ENCODE measurements at places on chromosomes 6 and 20.
A peak's percentile ranks its signal among the peaks of the same experiment; 100 is the strongest.

DNA sequence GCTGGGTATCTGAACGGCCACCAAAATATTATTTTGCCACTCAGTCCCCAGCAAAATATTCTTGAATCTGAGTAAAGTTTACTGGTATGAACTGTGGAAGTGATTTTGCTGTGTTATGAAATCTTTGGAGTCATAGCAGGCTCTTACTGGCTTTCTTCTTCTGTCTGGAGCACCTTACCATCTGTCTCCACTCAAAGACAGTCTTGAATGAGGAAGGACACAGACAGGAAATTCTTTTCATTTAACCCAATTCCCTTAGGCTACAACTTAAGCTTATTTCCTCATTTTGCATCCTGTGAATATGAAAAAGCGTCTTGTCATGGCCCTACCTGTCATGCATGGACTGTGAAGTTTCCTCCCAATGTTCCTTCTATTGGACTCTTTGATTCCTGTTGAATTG, 24.7 kb downstream of the FNDC1 start:
- no peak for DNase-seq

- DNase-seq = no peak
Observed at GRCh38 chr6:74749211-74750147, 456.4 kb downstream of the COL12A1 start.

GRCh38 chr6:18684343-18684742, 297.2 kb downstream of the RNF144B start:
- no peak for DNase-seq

DNA sequence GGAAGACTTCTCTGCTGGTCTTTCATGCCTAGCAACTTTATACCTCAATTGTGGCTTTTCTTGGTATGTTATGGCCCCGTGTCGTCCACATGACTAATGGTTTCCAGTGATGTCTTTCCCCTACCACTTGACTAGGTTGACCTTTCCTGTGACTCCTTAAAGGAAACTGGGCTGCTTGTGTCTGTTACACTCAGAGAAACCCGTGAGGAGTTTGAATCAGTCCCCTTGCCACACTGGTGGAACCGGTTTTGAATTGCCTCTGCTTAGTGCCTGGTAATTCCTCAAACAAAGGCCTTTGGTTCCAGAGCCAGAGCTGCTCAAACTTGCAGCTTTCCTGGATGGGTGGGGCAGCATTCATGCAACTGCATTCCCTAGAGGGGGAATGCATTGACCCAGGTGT, 21.9 kb downstream of the ECT2L start:
- DNase-seq = peak; percentile 18

DNA sequence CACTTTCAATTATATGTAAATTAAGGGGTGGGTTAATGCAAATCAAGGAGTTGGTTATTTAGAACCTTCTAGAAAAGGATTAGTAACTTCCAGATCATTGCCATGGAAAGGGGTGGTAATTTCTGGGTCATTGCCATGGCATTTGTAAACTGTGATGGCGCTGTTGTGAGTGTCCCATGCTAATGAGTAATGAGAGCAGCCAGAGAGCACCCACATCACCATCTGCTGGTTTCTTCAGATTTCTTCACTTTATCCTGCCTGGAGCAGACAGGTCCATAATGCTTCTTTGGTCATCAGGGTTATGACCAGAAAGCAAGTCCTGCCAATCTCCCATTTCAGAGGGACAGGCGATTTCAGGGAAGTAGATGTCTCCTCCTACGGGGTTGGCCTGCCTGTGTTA, 311.3 kb upstream of the CNR1 start:
- no peak for DNase-seq

DNA sequence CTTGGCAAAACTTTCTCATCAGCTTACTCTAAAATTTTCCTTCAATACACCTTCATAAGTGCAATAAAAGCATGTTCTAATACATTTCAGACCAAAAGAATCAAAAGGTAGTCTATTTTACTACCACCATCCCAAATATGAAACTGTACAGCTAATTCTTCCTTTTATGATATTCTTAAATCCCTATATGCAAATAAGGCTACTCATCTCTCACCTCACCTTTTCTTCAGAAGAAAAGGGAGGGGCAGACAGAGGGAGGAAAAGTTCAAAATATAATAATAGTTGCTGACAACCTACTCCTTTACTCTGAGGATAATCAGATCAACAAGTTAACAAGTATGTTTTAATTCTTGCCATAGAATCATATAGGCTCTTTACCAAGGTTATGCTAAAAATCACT, 7.4 kb downstream of the C6orf120 start:
- DNase-seq = no peak

- DNase-seq = no peak
Observed at GRCh38 chr6:149924933-149925252, 2.0 kb upstream of the RAET1G start.

- DNase-seq = no peak
Observed at GRCh38 chr6:22880686-22881433, 311.5 kb downstream of the HDGFL1 start.

DNA sequence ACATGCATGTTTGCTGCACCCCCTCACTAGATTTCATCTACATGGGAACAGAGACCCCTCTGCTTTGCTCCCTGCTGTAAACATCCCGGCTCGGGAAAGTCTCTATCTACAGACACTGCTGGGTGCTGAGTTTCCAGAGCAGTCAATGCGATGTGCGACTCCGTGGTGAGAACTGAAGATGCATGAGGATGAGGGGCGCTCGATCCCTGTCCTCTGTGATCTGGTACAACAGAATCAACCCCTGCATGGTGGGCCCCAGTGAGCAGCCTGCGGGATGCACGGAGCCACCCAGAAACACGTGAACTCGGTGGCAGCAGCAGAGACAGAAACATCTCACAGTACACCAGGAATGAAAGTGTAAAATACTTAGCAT, 83.1 kb downstream of the THBS2 start:
- DNase-seq = no peak

DNA sequence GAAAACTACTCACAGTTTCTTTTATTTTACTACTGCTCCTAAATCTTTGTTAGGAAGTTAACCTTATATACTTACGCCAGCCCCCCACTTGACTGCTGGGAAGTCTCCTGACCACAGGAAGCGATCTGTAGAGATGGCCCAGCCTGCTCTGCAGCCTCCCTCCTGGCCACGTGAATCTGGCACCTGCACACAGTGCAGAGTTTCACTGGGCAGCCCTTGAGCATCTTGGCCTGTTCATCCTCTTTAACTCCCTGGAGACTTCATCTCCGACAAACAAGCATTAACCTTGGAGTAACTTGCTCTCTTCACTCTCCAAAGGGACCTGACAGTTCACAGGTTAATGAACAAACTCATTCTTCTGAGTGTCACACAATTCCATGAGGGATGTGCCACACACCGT, 294.1 kb downstream of the BTBD9 start:
- DNase-seq = no peak

- DNase-seq = no peak
Observed at GRCh38 chr6:41591859-41592502, 45.8 kb downstream of the FOXP4 start.

DNA sequence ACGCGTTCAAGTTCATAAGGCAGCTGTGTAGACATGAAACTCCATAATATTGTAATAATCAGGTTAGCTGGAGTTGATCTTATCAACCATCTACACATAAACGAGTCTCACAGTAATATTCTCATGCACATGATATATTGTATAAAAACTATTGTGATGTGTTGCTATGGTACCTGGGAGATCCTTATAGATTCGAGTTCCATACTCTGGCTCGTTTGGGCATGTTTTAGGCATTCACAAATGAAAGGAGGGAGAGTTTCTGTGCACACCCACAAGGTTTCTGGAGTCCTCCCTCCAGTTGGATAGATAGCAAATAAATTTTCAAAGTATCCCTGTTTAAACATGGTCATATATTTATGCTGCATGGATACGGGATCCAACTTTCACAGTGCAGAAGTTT, 567.5 kb upstream of the SLC35B3 start:
- DNase-seq = no peak

- DNase-seq = no peak
Observed at GRCh38 chr6:110448846-110449540, 27.4 kb downstream of the SLC22A16 start.

DNA sequence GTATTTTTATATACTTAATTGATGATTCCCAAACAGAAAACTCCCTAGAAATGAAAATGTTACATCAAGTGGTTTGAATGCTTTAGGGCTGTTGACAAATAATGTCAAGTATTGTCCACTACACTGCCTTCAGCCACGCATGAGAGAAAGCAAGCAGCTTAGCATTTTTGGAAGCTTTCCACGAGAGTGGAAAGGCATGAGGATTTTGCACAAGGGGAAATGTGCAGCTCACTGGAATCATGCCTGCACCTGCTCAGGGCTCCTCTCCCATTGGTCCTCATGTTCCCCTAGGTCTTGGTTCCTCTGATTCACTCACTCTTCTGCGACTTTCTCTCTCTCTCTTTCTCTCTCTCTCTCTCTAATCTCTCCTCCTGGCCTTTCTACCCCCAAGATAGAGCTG, 439.5 kb upstream of the CDH4 start:
- DNase-seq = no peak

GRCh38 chr6:105443941-105444340, 41.1 kb upstream of the PREP start:
- DNase-seq = no peak

- DNase-seq = no peak
Observed at GRCh38 chr20:46784436-46785127, 75.1 kb downstream of the SLC2A10 start.

DNA sequence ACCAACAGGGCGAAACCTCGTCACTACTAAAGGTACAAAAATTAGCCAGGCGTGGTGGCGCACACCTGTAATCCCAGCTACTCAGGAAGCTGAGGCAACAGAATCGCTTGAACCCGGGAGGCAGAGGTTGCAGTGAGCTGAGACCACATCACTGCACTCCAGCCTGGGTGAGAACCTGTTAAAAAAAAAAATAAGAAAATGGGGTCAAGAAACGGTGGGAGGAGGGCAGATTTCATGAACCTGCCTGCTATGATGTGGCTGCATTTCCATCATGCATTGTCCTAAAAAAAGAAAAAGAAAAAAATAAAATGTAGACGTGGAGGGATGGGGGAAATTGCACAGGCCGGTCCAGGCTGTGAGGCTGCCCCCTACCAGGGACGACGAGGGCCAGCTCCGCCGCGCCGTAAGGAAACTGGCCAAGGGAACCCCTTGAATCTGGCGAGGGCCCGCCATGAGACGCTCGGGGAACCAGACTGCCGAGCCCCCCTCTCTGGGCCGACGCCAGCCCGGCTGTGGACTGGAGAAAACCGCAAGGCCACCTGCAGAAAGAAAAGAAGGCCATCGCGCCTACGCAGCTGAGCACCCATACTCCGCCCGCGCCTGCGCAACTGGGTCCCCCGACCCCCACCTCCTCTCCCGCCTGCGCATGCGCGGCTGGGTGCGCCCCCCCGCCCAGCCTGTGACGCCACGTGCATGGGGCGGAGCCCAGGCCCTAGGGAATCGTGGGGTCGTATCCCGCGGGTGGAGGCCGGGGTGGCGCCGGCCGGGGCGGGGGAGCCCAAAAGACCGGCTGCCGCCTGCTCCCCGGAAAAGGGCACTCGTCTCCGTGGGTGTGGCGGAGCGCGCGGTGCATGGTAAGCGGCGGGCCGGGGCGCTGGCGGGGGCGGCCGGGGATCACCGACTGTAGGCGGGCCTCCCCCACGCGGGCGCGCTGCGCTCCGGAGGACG, at the start of gene ENTPD6:
Gene ENTPD6 (plus strand): TSS at position 699 of the 948 bp plus-strand sequence. CDS start 10,825 bp downstream, outside the sequence.
- peak; percentile 59 for DNase-seq

- DNase-seq = no peak
Observed at GRCh38 chr6:69279805-69280204, 517.0 kb downstream of the LMBRD1 start.

- no peak for DNase-seq
Observed at GRCh38 chr20:13877793-13878192, 93.0 kb downstream of the NDUFAF5 start.

All from NCI-H1436 treated with DMSO at 0.1 percent for 48 hours (cell line).